Cardiac muscle cell (in vitro differentiated cells and primary cell): ENCODE measurements at places on chromosomes 7 and 10. TPM values are rescaled to one million over a fixed set of nuclear protein-coding genes. Genes with fewer than 3 reads are reported as not detected.

DNA sequence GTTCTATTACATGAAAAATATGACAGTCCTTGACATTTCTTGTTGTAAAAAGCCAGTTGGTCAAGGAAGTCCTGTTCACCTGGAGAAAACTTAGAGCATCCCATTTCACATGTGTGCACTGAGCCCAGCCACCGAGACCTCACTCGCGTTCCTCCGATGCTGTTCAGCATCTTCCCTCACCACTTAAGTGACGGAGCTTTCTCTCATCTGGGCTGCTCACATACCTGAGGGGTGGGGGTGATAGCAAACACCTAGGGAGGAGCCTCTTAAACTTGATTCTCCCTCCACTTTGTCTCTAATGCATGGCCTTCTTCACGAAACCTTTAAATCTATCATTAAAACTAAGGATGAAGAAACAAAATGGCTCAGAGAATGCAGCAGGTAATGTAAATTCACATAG lies 950.2 kb downstream of the GATA3 start:
- no peak for DNase-seq

DNA sequence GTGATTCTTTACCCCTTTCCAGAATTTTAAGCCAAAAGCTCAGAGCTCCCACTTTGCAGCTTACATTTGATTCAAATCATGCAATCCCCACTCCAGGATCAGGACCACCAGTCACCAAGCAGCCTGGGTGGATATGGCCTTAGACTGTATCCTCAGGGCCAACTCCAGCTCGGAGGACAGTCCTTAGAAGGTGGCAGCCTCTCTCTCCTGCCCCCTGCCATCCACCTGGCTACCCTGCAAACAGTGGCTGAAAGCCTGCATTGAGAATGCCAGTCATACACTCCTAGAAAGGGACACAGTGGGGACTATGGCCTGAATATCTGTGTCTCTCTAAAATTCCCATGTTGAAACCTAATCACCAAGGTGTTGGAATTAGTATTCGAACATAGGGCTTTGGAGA lies 50.0 kb upstream of the KCNMA1 start:
- DNase-seq, result no peak

DNA sequence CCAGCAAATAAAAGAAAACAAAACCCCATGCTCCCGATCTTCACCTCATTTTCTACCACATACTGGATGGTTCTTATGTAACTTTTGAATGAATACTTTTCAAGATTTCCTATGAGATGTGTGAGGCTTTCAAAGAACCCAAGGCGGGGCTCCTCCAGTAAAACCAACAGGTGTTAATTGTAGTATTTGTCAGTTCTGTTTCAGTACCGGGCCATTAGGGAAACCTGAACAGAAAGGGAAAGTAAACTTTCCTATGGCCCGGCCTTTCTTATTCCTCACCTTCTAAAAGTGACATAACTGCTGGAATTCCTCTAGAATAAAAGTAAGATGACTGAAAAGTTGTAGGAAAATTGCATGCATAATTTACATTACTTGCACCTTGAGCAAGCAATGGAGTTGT lies 672.9 kb downstream of the MAGI2 start:
- no peak for DNase-seq

DNA sequence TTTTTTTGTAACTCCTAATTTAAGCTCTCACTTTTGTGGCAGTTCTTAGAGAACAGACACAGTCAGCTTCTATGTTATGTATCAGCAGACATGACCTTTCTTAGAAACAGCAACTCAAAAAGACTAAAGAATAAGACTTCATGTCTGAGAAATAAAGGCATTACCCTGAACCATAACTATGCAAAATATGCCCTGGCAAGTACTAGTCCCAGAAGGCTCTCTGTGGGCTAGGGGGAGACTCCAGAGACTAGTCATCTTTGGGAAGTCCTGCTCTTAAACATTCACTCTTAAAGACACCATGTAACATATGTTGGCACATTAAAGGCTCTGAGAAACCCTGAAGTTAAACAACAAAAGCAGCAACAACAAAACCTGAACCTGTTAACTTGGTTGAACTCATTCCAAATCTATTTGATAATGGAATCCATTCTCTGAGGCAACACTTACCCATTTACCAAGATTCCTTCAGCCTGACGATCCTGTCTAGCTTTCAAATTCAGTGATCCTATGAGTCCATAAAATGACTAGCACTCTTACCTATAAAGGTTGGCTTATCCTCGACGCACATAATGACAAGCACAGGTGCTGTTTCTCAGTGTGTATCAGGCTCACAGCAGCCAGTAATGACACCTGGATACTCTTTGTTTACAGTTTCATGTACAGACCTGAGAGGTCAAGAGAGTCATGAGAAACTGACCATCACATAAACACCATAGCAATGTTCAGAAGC lies 62.3 kb downstream of the OSBPL3 start:
- peak; percentile 67 for DNase-seq

GRCh38 chr7:7897949-7898515 lies 70.6 kb upstream of the GLCCI1 start:
- peak; percentile 10 for DNase-seq

GRCh38 chr7:20293336-20293735 lies 37.4 kb upstream of the ITGB8 start:
- no peak for DNase-seq

DNA sequence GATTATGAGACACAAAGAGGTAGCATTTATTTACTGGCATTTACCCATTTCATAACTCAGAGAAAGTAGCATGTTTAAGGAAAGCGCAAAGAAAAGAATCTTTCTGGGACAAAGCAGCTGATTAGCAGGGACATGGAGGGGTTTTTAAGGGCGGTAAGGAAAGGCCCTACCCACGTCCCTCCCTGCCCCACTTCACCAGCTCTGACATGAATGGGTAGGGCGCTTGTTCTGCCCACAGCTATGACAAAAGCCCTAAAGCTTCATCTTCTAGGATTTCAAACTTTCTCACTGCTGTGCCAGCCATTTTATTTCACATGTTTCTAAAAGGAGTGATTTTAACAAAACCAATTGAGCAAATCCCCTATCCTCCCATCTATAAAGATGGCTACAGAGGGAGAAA lies 406.9 kb upstream of the KLF6 start:
- no peak for DNase-seq

DNA sequence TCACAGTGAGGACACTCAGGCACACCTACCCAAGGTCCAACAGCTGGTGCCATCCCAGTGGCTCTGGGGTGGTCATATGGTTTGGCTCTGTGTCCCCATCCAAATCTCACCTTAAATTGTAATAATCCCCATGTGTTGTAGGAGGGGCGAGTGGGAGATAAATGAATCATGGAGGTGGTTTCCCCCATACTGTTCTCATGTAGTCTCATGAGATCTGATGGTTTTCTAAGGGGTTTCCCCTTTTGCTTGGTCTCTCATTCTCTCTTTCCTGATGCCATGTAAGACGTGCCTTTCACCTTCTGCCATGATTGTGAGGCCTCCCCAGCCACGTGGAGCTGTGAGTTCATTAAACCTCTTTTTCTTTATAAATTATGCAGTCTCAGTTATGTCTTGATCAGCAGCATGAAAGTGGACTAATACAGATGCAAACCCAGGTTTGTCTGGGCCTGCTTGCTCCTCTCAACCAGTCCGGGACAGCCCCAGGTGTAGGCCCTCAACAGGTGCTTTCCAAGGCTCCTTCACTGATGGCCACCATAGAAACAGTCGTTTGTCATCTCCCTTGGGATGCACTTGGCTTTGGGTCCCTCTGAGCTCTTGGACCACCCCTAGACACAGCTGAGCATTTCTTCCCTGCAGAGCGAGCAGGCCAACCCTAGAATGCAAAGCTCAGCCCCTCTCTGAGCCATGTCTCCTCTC lies 101.3 kb upstream of the CTBP2 start:
- no peak for DNase-seq

DNA sequence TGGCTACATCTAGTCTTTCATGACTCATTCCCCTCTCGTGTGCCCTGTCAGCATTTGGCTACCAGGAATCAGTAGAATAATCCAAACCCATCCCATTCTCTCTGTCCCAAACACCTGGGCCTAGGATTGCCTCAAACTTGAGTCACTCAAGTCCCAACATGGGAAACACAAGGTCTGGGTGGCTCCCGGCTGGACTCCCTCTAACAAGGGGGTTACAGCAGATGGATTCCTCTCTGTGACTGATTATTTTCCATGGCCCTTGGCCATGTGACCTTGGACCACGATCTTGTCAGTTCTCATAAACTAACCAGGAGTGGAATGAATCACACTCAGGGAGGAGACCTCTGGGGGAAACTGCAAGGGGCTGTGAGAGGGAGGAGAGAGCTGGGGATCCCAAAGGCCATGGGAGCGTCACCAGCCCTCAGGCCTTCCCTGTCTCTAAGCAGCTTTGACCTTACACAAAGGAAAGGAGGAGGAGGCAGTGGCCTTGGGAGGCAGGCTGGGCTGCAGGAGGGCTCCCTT lies 533.1 kb downstream of the KCNMA1 start:
- peak; percentile 50 for DNase-seq

DNA sequence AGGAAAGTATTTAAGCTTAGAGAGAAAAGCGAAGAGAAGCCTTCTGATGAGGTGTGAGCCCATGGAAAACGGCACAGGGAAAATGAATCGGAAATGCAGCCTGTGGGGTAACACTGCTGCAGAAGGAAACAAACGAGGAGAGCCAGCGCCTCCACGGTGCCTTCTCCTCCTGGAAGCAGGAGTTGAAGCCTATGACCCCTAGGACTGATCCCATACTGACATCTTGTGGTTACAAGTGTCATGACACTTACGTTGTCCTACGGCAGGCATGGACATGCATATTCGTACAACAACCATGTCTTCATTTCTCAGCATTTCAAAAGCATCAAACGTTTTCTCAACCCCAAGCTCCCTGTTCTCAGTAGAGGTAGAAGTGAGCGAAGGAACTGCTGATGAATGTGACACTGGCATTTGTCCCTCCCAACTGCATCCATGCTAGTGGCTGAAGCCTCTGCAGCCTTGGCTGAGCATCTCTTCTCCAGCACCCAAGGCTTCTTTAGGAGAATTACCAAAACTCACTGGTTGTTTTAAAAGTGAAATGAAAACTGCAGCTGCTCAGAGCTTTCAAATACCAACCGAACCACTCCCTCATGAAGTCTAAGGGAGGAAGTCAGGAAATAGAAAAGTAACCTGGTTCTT lies 160.2 kb downstream of the JAZF1 start:
- peak; percentile 78 for DNase-seq

TMEM176A gene
- 18.2 and 19.1 TPM in 2 replicates for total RNA-seq

OR2A42 gene
- not detected in 2 replicates for total RNA-seq

ITGB1 gene
- total RNA-seq, result 490 and 576 TPM in 2 replicates

ST8SIA6 gene
- total RNA-seq, result not detected in 2 replicates

AMPH gene
- total RNA-seq, result 0.32 and 0.48 TPM in 2 replicates

ARF5 gene
- total RNA-seq, result 280 and 378 TPM in 2 replicates
